ENCODE measurements at places on chromosomes 2 and 18.

GRCh38 chr2:239488125-239488524 is 87.3 kb upstream of the HDAC4 start:
- DNase-seq: no peak

GRCh38 chr2:27025861-27026851 is 6.6 kb upstream of the TMEM214 start:
- DNase-seq: no peak

DNA sequence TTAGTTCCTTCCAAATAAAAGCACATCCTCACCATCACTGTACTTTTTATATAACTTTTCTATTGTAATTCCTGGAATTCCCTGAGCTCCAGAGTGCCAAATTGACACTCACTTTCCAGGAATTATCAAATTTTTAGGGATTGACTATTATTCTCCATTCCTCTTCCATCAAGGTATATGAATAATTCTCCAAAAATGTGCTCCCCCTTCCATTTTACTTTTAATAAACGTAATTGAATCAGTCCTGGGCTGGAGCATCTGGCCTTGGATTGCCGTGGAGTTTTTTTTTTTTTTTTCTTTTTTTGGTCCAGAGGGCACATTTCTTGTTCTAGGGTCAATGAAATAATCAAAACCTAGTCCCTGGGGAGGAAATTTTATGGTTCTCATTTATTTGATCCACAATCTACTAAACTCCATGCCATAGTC is 304.3 kb downstream of the CDCA7 start:
- no peak for DNase-seq

GRCh38 chr18:61844726-61845125 is 48.1 kb downstream of the RNF152 start:
- no peak for DNase-seq

GRCh38 chr2:41432459-41432858 is 615.4 kb upstream of the PKDCC start:
- DNase-seq: no peak

- no peak for DNase-seq
These were observed 311.6 kb upstream of the NRP2 start for GRCh38 chr2:205370726-205371125.

DNA sequence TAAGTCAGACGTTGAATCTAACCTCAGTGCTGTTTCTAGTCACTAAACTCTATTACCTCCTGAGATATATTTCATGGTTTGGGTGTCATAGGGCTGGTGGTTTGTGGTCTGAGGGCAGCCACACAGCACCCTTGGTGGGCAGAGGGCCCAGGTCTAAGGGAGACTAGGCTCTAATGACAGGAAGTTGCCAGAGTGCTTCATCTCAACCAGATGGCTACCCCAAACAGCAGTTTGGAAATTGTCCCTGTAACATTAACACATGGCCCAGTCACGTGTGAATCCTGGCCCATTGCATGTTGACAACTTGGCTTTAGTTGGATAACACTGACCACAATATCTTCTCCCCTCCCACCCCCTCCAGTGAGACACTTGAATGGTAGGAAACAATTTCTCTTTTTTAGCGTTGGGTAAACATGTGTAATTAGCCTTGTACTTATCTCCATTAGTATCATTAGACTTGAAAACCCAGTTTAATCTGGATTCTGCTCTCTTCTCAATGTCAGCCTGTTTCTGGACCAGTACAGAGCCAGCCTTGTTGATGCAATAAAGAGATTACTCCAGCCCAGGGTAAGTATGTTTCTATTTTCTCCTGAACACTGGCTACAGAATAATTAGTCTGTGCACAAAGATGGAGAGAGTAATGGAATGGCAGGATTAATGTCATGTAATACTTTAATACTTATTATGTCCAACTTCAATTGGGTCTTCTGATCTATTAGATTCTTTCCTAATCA is 187.8 kb upstream of the SIX3 start:
- DNase-seq: no peak

- DNase-seq: no peak
These were observed 129.5 kb downstream of the MSTN start for GRCh38 chr2:189933041-189933440.

DNA sequence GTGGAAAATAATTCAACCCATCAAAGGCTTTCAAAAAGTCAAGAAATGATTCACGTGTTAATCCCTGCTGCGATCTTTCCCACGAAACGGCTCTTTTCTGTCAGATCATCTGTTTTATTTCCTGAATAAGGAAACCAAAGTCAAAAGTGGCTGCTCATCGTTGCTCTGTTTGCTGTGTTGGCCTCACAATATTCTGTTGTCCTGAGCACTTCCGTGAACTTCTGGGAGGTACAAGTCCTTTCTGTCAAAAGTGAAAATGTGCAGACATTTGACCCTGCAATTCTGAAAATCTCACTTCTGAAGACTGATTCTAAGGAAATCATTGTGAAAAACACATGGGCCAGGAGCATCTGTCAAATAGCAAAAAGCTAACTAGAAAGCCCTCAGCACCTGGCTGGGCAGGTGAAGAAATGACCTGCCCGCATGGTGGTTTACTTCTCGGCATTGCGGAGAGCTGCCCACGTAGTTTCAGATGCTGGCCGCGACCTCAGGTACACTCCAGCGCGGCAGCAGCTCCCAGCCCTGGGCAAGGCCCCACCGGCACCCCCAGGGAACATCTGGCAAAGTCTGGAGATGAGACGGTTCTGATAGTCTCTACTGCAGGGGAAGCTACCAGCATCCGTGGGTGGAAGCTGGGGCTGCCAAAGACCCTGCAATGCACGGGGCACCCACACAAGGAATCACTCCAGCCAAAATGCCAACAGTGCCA is 31.9 kb upstream of the GPC1 start:
- DNase-seq: peak; percentile 43

DNA sequence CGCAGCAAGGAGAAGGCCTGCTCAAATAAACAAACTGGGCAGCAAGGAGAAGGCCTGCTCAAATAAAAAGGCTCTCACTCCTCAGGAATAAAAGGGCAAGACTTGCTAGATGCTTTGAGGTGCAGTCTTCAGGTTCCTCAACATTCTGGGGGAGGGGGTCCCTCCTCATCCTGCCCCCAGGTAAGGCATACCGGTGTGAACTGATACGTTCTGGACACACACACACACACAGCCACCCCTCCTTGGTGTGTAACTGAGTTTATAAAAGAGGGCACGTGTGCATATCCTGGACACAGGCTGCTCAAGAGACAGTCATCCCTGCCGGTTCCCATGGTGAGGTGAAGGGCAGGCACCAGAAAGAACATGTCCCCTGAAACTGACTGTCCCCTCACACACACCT is 4.5 kb downstream of the TEX261 start:
- no peak for DNase-seq

DNA sequence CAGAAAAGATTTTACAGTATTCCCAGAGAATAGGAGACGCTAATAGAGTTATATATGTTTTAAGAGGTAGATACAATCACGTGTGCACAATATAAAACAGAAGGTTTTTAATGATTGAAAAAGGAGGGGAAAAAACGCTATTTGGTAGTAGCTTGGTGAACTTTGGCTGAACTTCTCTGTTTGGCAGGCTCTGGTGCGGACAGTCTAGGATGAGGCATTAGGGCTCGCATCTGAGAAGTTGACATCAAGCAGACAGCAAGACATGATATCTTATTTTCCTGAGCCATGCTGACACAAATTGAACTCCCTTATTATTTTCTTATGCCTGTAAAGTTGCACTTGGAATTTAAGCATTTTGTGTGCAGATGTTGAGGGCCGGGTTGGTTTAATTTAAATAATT is 176.6 kb downstream of the EN1 start:
- DNase-seq: no peak

GRCh38 chr2:128414946-128415778 is 96.5 kb upstream of the HS6ST1 start:
- peak; percentile 16 for DNase-seq

DNA sequence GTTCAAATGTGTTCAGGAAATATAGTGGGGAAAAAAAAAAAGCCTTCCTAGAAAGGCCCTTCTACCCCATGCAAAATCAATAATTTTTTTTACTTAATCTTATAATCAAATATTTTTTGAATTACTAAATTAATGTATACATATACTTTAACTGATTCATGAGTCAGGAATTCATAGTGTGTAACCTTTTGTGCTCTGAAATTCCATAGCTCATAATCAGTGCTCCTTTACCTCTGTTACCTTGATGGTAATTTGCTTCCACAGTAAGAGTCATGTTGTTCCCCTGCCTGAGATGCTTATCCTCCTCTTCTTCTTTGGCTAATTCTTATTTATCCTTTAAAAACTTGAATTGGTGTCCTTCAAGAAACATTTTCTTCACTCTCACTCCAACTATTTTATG is 414.2 kb downstream of the THSD7B start:
- DNase-seq: no peak

- DNase-seq: no peak
These were observed 70.8 kb upstream of the BZW1 start for GRCh38 chr2:200740907-200741306.

DNA sequence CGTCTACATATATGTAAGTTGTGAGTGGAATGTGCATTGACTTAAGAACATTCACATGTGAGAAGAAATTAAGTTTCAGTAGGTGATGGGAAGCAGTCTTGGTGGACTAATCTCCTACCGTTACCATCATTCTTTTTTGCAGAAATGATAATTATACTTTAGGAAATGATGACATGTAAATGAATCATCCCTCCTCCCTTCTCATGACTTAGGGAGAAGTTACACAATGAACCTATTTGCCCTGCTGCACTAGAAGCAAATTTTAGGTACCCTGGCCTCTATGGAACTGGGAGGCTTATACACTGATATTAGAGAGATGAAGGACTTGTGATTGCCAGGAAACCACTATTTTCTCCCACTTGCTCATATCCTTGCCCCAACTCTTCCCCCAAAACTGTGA is 214.2 kb downstream of the CALCRL start:
- no peak for DNase-seq

DNA sequence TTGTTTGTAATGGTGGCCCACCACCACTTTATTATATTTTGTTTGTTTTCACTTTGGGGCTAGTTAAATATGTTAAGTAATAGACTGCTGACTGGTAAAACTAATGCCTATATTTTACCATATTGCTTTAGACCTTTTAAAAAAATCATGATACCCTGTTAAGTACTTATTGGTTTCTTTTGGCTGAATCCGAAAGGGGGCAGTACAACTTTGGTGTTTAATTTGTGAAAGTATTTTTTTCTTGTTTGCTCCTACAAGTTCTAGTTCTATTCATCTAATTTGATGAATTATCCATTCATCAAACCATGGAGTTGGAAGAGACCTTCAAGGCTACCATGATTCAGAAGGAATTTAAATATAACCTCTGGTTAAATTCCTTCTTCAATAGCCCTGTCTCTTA is 147.0 kb downstream of the MBD5 start:
- no peak for DNase-seq

DNA sequence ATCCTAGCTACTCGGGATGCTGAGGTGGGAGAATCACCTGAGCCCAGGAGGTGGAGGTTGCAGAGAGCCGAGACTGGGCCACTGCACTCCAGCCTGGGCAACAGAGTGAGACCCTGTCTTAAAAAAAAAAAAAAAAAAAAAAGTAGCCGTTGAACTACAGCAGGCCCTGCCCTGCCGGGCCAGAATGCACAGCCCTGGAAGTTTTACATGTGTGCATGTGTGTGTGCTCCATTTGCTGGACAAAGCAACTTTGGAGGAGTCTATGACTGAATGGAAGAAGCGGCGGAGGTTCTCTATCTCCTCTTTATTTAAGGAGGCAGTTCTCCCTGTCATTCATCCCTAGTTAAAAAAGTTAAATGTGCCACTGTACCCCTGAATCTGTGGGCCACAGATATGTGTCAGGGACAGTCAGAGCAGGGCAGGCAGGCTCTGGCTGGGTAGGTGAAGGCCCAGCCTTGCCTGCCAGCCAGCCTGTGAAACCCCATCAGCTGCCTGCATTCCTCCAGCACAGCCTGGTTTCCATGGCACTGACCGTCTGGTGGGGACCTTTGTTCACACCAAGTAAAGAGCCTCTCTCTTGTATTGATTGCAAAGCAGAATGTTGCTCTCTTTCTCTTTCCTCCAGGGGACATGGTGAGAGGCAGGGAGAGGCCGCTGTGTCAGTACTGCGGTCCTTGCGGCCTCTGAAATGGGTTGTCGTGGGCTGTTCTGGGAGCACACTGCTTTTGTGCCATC is 10.9 kb downstream of the LIPG start:
- peak; percentile 43 for DNase-seq

DNA sequence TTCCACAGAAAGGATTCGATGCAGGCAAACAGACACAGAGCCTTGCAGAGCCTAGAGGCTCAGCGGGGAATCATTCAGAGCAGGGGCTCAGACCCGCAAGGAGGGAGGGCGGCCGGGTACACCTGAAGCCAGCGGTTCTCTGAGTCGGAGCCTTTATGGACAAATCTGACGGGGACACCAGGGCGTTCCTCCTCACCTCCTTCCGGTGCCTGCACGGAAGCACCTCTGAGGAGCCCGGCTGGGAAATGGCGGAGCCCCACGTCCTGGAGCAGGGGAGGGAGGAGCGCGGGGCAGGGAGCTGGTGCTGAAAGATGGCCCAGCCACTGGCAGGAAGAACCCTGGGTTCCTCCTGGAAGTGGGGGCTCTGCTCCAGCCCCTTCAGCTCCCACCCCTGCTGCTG is 193.5 kb upstream of the ALKAL2 start:
- DNase-seq: no peak

DNA sequence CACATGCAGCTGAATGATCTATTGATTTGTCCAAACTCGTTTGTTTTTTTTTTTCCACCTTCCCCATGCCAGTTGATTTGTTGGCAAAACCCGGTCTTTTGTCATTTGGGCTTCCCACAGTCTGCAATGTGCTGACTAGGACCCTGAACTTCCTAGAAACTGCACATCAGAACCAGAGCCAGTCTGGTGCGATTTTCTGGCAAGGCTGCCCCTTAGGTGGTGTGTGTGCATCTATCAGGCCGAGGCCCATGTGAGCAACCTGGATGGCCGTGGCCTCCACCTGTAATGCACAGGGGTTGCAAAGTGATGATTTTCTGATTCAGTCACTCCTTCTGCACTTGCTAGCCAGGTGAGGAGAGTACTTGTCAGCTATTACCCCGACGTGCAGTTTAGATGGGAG is 47.8 kb downstream of the NCK2 start:
- DNase-seq: no peak

- no peak for DNase-seq
These were observed 241.6 kb downstream of the CDCA7 start for GRCh38 chr2:173596244-173596643.

DNA sequence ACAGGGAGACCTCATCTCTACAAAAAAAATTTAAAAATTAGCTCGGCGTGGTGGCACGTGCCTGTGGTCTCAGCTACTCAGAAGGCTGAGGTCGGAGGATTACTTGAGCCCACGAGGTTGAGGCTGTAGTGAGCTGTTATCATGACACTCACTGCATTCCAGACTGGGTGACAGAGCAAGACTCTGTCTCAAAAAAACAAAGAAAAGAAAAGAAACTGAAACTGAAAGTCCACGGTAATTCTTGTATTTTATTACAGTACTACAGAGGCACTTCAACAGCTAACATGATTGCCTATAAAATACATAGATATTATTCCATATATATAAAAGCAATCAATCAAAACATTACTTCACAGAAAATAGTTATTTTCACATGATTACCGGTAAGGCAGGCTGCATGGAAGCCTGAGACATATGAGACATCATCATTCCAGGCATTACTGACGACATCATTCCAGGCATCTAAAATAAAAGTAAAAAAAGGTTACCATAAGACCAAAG is 23.1 kb downstream of the PRPF40A start:
- no peak for DNase-seq

- DNase-seq: peak; percentile 62
These were observed 15.2 kb downstream of the GPC1 start for GRCh38 chr2:240450532-240451107.

Measured in kidney (tissue), 22 donors.